ENCODE measurements at places on chromosomes 16 and 17. TPM values are rescaled to one million over a fixed set of nuclear protein-coding genes. Genes with fewer than 3 reads are reported as not detected.

Gene PRR29
- total RNA-seq: 0.23 TPM

Gene EPN3
- total RNA-seq: not detected

Gene FAM171A2
- 2.0 TPM for total RNA-seq

Gene DOC2A
- 0.50 TPM for total RNA-seq

Gene KRTAP1-5
- total RNA-seq: not detected

GRCh38 chr16:27828671-27829070 is 234.8 kb downstream of the GSG1L start:
- no peak overlapping the region for H3K27ac ChIP-seq
- no peak overlapping the region for H3K4me3 ChIP-seq
- H3K36me3 ChIP-seq: no peaks in the 10 kb centered on the region
- no peaks in the 10 kb centered on the region for H3K27me3 ChIP-seq
- no peak for DNase-seq

- no peak overlapping the region for H3K27ac ChIP-seq
- DNase-seq: no peak
- no peak overlapping the region for H3K4me3 ChIP-seq
- no peaks in the 10 kb centered on the region for H3K36me3 ChIP-seq
- H3K4me1 ChIP-seq: peaks cover 2% of the 10 kb centered on the region
These were observed 435.0 kb downstream of the MAF start for GRCh38 chr16:79165506-79165905.

DNA sequence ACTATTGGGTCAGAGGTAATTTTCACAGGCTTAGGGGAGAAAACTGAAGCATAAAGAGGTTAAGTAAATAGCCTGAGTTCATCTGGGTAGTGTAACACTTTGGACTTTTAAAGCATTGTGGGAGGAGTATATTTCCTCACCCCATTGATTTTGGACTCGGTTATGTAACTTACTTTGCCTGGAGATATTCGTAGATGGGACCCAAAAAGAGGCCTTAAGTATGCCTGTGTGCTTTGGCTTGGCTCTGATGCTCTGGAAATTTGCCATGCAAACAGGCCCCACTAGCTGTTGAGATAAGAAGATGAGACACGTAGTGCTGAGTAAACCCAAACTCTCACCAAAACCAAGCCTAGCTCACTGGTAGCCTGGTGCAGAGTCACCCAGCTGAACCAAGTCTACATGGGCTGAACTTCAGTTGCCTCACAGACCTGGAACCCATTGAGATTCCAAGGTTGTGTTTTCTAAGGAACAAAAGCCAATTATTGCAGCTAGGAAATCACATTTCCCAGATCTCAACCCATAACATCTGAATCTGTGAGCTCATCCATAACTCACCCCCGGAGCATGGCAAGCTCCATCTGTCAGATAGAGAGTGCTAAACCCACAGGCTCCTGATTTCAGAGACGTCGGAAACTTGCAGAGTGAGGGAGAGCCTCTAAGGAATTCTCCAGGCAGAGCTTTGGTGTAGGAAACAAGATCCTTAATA is 536.0 kb upstream of the C16orf82 start:
- H3K4me3 ChIP-seq: no peak overlapping the region
- peak; percentile 72 for DNase-seq
- H3K27me3 ChIP-seq: no peaks in the 10 kb centered on the region
- H3K27ac ChIP-seq: no peak overlapping the region

DNA sequence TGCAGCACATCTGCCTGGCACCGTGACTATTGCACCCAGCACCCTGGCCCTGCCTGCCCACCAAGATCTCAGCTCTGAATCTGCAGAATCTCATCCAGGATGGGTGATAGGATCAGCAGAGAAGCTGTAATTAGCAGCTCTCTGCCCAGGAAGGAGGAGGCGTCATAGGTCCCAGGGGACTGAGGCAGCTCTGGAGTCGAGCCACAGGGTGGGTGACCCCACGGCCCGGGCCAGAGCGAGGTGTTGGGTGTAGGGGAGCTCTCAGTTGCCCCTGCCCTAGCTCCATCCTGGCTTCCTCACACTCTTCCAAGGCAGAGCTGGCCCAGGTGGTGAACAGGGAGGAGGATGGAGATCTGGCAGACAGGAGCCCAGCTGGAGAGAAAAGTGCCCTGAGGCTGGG is 18.2 kb upstream of the FAM83G start:
- H3K36me3 ChIP-seq: no peaks in the 10 kb centered on the region
- no peak for DNase-seq
- H3K4me3 ChIP-seq: no peak overlapping the region
- no peaks in the 10 kb centered on the region for H3K4me1 ChIP-seq
- H3K27me3 ChIP-seq: no peaks in the 10 kb centered on the region

GRCh38 chr17:78748730-78749317 is 33.2 kb downstream of the CYTH1 start:
- H3K27me3 ChIP-seq: no peaks in the 10 kb centered on the region
- H3K4me1 ChIP-seq: peaks cover 43% of the 10 kb centered on the region
- H3K27ac ChIP-seq: peak overlapping the region; percentile 57
- no peaks in the 10 kb centered on the region for H3K36me3 ChIP-seq
- DNase-seq: no peak
- H3K4me3 ChIP-seq: no peak overlapping the region

DNA sequence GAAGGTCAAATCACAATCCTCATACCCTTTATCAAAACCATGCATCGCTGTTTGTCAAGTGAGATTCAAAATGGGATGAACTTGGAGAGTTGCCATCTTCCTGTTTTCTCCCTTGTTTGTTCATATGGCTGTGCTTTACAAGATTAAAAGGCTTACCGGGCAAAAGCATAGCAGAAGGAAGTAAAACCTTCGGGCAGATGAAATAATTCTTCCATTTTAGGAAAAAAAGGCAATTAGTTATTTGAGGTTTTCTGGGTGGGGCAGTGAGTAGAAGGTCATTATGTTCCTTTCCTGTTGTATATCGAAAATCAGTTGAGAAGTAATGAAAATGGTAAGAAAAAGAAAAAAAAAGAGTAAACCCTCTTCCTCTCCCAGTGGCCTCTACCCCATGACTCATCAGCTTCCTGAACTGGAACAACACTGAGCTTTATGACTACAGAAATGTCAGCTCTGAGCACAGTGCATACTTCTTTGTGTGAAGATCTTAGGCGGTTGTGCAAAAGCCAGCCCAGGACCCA is 369.2 kb downstream of the CDH13 start:
- no peak overlapping the region for H3K4me3 ChIP-seq
- no peaks in the 10 kb centered on the region for H3K27me3 ChIP-seq
- H3K27ac ChIP-seq: no peak overlapping the region
- H3K4me1 ChIP-seq: peaks cover 6% of the 10 kb centered on the region
- no peak for DNase-seq

GRCh38 chr16:78122774-78123315 is 23.4 kb downstream of the WWOX start:
- H3K4me3 ChIP-seq: no peak overlapping the region
- H3K27ac ChIP-seq: no peak overlapping the region
- DNase-seq: no peak

- H3K36me3 ChIP-seq: peaks cover 39% of the 10 kb centered on the region
- no peaks in the 10 kb centered on the region for H3K4me1 ChIP-seq
- no peak overlapping the region for H3K27ac ChIP-seq
These were observed 17.7 kb upstream of the VPS4A start for GRCh38 chr16:69293401-69293800.

Data from esophagus muscularis mucosa (tissue), 4 donors.